ENCODE measurements at places on chromosomes 7 and 10.

DNA sequence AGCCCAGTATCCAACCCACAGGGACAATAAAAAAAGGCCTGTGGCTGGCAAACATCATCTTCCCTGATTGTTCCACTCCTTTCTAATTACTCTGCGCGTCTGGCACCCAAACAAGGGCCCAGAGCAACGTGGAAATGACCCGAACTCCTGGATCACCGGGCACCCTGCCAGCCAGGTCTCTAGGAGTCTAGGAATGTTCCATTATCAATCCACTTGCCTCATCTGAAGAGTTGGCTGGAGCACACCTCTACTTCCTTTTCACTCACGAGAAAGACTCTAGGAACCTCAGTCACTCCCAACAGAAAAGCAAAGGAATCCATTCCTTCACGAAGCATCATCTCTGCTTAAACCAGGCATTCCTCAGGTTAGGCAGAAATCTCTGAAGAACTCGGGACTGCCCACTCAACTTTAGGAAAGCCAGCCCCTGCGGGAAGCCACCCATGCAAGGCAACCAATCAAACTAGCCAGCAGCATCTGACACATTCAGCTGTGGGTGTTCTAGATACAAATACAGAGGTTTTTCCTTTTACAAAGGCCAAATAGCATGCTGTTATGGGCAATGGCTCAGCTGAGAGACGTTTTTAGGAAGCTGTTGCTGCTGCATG, 37.7 kb downstream of the ATXN7L1 start:
- no peak for DNase-seq

DNA sequence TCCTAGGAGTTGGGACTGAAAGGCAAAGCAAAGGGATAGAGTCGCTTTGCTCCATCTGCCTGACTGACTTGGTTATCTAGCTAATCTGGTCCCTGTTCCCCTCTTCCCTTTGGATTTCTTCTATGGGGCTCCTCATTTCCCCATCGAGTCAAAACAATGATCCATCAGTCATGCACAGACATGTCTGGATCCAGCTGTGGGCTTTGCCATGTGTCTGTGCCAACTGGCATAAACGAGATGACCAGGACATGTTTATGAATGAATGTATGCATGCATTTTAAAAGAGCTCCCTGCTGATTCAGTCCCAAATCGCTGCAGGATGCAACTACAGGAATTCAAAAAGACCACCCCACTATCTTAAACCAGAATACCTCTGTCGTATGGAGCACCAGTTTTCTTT, 122.0 kb downstream of the ARL4A start:
- DNase-seq, result no peak

DNA sequence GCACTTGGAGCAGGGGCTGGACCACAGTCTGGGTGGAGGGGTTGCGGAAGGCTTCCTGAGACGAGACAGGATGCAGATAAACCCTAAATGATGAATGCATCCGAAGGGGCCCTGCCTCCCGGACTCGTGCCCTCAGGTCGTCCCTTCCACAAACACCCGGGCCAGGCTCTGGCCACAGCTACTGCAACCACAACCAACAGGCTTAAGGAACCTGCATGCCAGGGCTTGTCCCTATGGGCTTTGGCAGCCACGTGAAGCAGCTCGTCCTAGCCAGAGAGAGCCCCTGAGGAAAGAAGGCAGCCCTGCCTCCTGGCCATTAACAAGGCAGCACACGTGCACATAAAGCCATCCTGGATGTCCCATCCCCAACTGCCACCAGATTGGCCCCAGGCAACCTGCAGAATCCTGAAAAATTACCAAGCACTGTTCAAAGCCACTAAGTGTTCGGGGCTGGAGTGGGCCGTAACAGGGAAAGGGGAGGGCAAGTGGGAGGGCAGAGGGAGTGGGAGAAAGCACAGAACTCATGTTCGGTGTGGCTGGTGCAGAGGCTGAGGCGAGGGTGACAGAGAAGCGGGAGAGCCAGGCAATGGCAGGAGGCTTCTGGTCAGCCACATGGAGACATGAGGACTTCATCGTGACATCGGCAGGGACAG, 62.7 kb downstream of the MAD1L1 start:
- DNase-seq, result no peak

DNA sequence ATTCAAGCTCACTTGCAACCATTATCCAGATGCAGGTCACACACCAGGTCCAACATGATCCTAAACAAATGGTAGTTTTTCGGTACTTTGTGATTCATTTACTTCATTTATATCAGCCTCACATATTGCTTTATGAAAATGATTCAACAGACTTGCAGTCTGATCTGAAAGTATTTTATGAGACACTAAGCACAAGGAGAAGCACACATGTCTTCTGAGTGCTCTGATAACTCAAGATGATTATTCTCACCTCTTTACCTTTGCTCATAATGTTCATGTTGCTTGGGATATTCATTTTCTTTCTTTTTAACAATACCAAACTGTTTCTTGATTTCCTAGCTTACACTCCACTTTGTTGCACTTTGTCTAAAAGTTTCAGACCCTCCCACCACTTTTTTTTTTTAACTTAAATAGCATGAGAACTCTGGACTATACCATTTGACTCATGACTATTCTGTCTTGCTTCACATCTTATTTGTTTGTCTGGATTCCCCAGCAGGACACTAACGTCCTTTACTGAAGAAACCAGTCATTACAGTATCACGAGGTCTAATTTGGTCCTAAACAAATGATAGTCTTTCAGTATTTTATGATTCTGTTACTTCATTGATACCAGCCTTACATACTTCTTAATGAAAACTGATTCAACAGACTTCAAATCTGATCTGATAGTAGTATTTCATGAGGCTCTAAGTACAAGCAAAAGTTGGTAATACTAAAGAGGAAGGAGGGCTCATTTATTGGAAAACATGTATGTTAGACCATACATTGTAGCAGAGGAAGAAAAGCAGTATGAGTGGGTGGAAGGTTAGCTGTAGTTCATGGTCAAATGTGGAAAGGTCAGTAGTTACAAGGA, 171.8 kb upstream of the AHR start:
- peak; percentile 36 for DNase-seq

DNA sequence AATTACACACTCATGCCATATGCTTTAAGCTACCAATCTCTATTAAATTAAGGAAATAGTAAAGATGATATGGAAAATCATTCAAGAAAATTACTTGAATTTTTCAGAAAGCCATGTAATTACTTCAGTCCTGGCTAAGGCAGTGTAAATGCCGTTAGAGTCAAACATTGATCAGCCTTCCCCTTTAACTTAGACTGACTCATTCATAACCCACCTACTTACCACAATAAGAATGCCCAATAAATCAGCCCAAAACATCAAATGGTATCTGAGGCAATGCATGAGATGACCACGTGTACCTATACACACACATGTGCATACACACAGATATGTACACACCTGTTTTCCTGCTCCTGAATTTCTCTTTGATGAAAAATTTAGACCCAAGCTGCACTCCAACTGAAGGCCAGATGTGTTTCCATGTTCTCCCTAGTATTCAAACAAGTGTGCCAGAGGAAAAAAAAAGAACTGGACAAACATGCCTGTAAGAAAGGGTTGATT, 30.2 kb upstream of the PDE1C start:
- no peak for DNase-seq

DNA sequence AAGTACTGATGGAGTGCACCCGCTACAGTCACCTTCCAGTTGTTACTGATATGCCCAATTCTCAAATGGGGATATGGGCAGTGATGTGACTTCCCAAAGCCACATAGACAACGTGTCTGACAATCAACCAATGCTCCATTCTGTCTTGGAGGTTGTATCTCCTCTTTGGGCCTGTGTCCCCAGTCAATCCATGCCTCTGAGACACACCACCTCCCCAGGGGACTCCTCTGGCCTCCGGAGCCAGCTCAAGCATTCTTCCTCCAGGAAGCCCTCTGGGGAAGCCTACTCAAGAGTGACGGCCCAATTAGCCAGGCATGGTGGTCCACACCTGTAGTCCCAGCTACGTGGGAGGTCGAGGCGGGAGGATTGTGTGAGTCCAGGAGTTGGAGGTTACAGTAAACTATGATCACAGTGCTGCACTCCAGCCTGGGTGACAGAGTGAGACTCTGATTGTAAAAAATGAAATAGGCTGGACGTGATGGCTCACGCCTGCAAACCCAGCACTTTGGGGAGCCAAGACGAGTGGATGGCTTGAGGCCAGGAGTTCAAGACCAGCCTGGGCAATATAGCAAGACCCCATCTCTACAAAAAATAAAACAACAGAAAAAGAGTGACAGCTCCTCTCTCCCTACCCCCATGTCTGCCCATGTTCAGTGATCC, 99.5 kb upstream of the TNRC18 start:
- no peak for DNase-seq

DNA sequence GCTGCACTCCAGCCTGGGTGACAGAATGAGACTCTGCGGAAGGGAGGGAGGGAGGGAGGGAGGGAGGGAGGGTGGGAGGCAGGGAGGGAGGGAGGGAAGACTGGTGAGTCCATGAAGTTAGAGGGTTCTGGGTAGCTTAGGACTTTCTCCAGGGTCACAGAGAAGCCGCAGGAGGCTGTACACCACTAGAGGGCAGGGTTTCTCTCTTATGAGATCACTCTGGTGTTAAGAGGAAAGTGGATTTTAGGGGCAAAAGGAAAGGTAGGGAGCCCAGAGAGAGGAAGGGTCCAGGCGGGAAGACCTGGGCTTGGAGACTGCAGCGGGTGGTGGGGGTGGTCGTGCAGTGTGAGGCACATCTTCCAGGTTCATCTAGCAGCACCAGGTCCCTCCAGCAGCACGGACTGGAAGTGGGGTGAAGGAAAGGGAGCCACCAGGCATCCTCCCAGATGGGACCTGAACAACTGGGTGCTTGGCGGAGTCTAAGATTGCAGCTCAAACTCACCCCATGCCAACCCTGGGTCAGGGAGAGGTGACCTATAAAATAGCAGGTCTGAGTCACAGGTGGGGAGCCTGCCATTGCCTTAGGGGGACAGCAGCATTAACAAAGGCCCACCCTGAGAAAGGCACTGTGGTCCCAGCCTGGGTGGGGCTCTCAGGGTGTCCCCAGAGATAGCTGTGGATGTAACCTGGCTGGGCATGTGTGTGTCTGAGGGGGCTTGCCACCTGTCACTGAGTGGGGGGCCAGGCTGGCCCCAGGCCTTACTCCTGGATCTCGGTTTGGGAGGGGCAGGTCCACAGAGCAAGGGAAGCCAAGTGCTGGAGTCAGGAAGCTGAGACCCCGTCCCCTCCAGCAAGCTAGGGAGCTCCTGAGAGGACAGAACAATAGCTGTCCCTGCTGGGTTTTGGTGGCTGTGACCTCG, 48.5 kb upstream of the SLC29A3 start:
- DNase-seq, result peak; percentile 84

GRCh38 chr10:126156012-126156411, 232.3 kb downstream of the ADAM12 start:
- no peak for DNase-seq

- no peak for DNase-seq
Measured at GRCh38 chr10:84706875-84707274, 378.5 kb downstream of the CCSER2 start.

GRCh38 chr10:94370501-94370900, 7.8 kb upstream of the NOC3L start:
- no peak for DNase-seq

DNA sequence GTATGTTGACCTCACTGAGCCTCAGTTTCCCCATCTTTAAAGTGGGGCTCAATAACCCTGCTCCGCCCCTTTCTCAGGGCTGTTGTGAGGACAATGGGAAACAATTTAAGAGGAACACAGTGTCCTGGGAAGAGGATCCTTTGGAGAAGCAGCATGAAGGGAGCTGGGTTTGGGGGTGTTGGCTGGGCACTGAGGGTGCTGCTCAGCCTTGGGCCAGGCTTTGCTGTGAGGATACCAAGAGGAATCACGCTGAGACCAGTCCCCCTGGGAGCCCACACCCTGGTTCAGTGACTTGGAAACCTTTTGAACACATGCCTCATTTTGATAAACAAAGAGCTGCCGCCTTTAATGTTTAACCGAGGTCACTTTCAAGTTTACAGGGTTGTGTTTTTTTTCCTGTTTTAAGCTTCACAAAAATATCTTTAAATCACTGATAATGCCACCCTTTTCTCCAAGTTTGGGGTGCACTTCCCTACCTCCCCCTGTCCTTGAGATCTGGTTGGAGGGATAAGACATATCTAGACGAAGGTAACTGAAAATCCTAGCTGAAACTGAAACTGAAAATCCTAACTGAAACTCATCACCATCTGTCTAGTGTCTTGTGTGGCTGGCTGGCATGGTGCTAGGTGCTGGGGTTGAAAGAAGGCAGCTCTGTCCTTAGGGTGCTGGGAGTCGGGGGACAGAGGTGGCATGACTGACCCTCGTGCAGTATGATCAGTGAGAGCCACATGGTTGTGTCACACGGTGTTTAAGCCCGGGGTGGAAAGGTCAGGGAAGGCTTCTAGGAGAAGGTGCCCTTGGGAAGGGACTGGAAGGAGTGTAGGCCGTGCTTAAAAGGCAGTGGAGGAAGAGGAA, 27.7 kb downstream of the ZNF775 start:
- peak; percentile 33 for DNase-seq

GRCh38 chr10:116723428-116724281, 18.7 kb downstream of the HSPA12A start:
- no peak for DNase-seq

- peak; percentile 75 for DNase-seq
Measured at GRCh38 chr7:129438839-129439651, 4.8 kb downstream of the STRIP2 start.

DNA sequence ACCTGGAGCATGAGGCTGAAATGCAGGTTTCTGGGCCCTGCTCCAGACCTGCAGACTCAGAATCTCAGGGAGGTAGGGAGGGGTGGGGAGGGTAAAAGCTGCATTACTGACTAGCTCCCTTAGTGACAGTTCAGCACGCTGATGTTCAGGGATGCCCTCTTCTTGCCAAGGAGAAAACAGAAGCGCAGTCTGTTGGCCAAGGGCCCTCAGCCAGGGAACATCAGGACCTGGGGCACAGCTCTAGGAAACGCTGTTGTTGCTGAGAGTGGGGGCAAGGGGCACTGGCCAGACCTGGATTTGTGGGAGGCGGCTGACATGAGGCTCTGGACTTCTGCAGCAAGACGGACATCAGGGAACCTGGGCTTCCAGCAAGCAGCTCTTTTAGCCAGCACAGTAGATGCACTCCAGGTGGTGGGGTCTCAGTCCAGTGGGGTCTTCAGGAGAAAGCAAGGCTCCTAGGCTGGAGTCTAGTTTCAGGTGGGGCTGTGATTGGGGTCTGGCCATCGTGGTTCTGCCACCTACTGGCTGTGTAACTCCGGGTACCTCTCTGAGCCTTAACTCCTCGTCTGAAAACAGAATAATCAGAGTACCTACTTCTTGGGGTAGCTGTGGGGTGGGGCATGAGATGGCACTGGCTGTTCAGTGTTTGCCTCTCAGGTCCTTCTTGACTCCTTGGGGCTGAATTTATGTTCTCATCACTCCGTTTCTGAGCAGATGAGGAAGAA, 72.9 kb upstream of the PRLHR start:
- DNase-seq, result no peak

- DNase-seq, result no peak
Measured at GRCh38 chr7:80369321-80369720, 142.5 kb downstream of the GNAT3 start.

DNA sequence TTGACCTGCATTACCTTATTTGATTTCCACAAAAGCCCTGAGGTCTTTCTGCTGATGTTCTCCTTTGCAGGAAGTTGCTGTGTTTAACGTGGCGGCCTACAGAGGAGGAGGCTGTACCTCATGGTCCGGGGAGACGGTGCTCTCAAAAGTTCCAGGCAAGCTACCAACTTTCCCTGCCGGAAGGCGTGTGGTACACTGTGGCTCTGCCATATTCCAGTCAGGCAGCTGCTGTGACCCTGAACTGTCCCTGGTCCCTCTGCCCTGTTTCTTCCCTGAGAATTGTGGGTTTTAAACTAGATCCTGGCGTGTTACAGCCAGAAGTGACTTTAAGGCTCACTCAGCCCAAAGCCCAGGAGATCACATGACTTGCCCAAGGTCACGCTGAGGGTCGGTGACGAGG, 139.2 kb downstream of the TEX36 start:
- no peak for DNase-seq
